ENCODE measurements at places on chromosomes 5 and 9. TPM values are rescaled to one million over a fixed set of nuclear protein-coding genes. Genes with fewer than 3 reads are reported as not detected.
A peak's percentile ranks its signal among the peaks of the same experiment; 100 is the strongest.

DNA sequence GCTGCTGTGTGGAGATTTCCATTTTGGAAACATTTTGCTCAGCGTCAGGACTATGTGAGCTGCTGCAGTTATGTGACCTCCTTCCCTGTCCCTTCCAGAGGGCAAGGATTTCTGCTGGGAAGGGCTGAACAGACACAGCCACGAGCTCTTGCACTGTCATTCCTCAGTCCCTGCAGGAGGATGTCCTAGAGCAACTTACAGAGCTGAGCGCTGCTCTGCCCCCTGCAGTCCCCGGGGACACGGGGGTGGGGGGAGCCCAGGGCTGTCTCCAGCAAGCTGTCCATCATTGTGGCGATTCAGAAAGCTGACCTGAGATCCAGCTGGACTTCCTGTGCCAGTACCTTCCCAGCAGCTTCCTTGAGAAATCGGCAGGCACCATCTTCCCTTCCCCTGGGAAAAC is 28.0 kb upstream of the MAP1B start:
- H3K27ac ChIP-seq: no peak overlapping the region
- H3K4me3 ChIP-seq: no peak overlapping the region
- peaks cover 59% of the 10 kb centered on the region for H3K27me3 ChIP-seq
- no peak for DNase-seq

DPM2 gene
- total RNA-seq: 23.3 TPM

DNA sequence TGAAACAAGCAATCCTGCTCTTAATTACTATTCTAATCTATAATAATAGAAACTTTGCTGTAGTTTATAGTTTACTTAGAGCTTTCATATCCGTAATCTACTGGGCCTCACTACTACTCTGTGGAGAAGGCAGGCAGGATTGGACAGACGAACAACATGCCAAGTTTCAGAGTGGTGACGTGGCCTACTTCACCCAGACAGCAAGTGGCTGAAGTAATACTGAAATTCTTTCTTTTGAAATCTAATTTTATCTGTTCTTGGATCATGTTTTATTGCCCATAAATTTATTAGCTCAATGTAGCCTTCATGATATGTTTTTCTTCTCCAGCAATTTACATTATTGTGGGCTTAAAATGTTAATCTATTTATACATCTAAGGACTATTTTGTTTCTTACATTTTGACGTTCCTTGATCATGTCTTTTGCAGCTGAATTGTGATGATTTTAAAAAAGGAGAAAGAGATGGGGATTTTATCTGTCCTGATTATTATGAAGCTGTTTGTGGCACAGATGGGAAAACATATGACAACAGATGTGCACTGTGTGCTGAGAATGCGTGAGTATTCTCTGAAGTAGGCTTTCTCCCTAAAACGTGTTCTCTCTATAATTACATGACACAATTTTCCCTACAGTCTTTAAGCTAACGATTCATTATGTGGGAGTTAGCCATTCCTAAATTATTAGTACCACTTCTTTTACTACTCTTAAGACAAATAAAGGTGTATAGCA is 22.4 kb downstream of the SPINK5 start:
- no peaks in the 10 kb centered on the region for H3K4me1 ChIP-seq
- no peaks in the 10 kb centered on the region for H3K36me3 ChIP-seq
- H3K27me3 ChIP-seq: no peaks in the 10 kb centered on the region
- no peak overlapping the region for H3K27ac ChIP-seq
- H3K4me3 ChIP-seq: no peak overlapping the region
- DNase-seq: no peak

GRCh38 chr9:75121914-75122558 is 33.7 kb downstream of the OSTF1 start:
- H3K4me3 ChIP-seq: no peak overlapping the region
- no peaks in the 10 kb centered on the region for H3K27me3 ChIP-seq
- DNase-seq: no peak
- peak overlapping the region; percentile 59 for H3K27ac ChIP-seq

DNA sequence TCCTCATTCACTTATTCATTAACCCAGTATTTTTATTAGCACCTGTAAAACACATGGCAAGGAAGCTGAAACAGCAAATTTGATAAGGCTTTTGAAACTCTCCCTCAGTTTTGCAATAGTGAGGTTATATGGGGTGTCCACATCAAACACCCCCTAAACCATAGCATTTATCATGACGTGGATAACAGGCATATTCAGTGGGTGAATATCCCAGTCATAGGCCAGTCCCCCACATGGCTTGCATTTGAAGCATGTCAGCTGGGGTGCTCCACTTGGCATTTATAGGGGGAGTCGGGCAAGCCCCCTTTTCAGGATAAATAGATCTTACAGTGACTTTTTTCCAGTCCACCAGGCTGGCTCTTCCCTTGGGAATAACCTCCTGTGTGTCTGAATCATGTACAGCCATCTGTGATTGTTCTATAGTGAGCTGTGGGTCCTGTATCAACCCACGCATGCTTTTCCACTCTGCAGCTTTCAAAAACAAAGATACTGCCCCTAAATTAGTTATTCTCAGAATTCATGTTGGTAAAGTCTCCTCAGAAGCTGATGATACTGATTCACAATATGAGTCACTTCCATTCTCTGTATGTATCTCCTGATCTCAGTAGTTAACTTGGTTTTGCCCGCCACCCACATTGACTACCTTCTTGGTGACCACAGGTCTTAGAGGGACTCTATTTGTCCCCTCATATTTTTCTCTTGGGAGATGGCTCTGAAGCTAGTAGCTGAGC is 84.4 kb upstream of the SPIN1 start:
- H3K4me3 ChIP-seq: peak overlapping the region; percentile 66
- peak overlapping the region; percentile 27 for H3K27ac ChIP-seq
- H3K36me3 ChIP-seq: no peaks in the 10 kb centered on the region
- DNase-seq: no peak
- H3K27me3 ChIP-seq: peaks cover 44% of the 10 kb centered on the region
- peaks cover 19% of the 10 kb centered on the region for H3K4me1 ChIP-seq

- peaks cover 46% of the 10 kb centered on the region for H3K27me3 ChIP-seq
- no peak for DNase-seq
- H3K27ac ChIP-seq: no peak overlapping the region
- H3K4me1 ChIP-seq: peaks cover 3% of the 10 kb centered on the region
These were observed 95.0 kb downstream of the NR6A1 start for GRCh38 chr9:124676159-124676551.

DNA sequence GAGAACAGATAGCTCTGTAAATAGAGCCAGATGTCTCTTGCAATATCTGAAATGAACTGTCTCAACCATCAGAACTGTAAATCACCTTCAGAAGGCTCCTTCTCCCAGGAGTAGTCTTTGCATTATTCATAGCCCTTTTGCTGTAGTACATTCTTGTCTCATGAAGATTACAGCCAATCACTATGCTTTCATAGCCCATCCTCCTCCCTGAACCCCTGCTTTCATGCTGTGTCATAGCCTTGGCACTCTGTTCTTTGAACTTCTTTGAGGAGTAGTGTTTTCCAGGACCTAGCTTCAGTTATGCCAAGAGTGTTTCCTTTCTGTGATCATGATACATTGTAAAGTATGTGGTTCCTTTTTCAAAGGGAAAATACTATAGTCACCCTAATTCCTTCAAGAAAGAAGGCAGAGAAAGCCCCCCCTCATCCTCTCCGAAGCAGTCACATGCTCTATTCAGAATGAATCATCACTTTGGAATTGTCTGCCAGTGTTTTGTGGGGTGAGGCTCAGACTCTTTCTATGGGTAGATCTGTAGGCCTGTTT is 61.1 kb downstream of the GRIA1 start:
- no peak overlapping the region for H3K4me3 ChIP-seq
- peaks cover 5% of the 10 kb centered on the region for H3K27me3 ChIP-seq
- H3K27ac ChIP-seq: no peak overlapping the region
- H3K4me1 ChIP-seq: peaks cover 8% of the 10 kb centered on the region

CANX gene
- total RNA-seq: 235 TPM

DNA sequence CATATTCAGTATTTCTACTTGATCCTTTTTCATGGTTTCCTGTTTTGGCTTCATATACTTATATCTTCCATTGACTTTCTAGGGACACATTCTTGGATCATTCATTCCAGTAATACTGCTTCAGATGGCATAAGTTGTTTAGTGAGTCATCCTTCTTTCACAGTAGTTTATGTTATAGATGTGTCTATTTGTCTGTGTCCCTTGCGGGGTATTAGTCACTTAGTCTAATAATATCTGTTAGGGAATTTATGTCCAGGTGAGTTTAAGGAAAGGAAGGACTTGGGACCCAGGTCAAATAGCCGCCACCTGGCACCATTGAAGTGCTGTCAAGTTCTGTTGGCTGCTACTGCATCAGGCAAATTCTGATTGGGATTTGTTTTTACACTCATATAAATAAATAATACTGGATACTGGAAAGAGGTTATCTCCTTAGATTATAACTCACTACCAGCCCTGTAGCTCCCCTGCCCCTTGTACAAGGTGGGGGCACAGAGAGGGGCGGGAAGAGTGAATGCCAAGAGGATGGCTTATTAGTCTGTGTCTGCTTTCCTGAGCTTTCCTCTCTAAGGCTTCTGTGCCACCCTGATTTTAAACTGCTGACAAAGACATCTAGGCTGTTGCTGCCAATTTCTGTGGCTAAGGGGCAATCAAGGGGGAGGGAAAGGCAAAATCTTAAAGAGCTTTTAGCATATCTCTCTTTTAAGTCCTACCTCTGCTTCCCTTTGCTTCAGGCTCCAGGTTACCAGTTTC is 64.9 kb downstream of the CDC42SE2 start:
- no peaks in the 10 kb centered on the region for H3K36me3 ChIP-seq
- H3K4me1 ChIP-seq: peaks cover 42% of the 10 kb centered on the region
- no peaks in the 10 kb centered on the region for H3K27me3 ChIP-seq
- H3K4me3 ChIP-seq: peak overlapping the region; percentile 60

DNA sequence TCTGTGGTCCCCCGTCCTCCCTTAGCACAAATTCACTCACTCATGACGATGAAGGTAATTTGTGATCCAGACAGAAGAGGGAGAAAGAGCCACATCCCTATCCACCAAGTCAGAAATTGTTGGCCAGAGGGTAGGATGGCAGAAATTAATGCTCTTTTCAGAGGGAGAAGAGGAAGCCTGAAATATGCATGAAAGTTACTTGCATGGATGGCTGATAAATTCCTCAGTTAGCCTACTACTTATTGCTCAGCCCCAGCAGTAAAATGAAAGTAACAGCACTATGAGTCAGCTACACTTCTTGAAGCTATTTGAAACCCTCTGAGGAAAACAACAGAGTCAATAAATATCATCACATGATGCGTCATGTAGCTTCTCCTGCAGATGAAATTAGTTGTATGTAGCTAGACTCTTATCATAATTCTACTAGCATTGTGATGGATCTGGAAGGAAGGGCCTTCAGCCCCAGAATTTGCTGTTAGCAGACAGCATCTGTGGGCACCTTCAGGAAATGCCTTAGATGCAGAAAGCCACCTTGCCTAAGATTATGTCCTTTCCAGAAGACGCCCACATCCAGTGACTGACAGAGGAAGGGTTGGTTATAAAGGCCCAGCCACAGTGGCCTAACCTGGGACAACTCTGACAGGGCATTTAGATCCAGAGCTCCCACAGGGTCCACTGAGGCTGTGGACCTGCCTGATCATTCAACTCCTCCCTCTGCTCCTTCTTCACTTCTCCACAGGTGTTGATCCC is 81.2 kb upstream of the CCDC112 start:
- H3K4me1 ChIP-seq: peaks cover 3% of the 10 kb centered on the region
- H3K36me3 ChIP-seq: no peaks in the 10 kb centered on the region
- H3K27me3 ChIP-seq: peaks cover 12% of the 10 kb centered on the region
- DNase-seq: no peak
- no peak overlapping the region for H3K4me3 ChIP-seq

DNA sequence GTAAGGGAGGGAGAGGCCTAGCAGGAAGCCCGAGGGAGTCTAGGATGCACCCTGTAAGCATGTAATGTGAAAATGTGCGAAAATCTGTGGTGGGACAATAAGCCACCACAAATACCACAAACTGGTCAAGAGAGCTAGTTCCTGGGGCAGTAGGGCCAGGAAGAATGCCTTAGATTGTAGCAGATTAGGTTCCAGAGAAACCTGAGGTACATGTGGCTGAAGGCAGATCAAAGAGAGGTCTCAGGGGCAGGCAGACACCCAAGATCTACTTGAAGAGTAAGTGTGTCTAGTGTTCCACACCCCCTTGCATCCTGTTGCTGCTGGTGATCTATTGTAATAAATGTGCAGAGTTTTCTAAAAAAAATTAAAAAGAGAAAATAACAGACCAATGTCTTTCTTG is 1677.3 kb upstream of the CDH6 start:
- H3K4me3 ChIP-seq: no peak overlapping the region
- no peak for DNase-seq
- H3K27ac ChIP-seq: no peak overlapping the region
- no peaks in the 10 kb centered on the region for H3K27me3 ChIP-seq

CTXN3 gene
- total RNA-seq: not detected

CDH9 gene
- not detected for total RNA-seq

DAB2 gene
- 37.2 TPM for total RNA-seq

MTAP gene
- 28.8 TPM for total RNA-seq

LPAR1 gene
- not detected for total RNA-seq

DNA sequence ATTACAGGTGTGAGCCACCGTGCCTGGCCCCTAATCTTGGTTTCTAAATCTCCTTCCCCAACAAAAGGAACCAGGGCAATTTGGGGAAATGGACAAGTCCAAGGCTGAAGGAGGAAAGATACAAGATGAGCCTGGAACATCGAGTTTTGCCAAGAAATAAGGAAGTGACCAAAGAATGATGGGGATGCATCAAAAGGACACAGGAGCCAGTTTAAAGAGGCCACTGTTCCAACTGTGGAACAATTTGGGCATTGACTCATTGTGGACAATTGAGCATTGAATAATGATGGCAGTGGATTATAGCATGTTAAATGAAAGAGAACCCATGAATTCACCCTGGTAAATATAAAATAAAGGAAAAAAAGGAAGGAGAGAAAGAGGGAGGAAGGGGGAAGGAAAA is 47.5 kb downstream of the DUSP1 start:
- H3K36me3 ChIP-seq: peaks cover 2% of the 10 kb centered on the region
- H3K4me3 ChIP-seq: no peak overlapping the region
- H3K4me1 ChIP-seq: peaks cover 12% of the 10 kb centered on the region

MYO10 gene
- total RNA-seq: 0.10 TPM

- no peak overlapping the region for H3K4me3 ChIP-seq
- H3K4me1 ChIP-seq: no peaks in the 10 kb centered on the region
- H3K36me3 ChIP-seq: no peaks in the 10 kb centered on the region
- DNase-seq: no peak
These were observed 1326.6 kb upstream of the C9orf72 start for GRCh38 chr9:28899926-28900325.

LCN9 gene
- total RNA-seq: not detected

DNA sequence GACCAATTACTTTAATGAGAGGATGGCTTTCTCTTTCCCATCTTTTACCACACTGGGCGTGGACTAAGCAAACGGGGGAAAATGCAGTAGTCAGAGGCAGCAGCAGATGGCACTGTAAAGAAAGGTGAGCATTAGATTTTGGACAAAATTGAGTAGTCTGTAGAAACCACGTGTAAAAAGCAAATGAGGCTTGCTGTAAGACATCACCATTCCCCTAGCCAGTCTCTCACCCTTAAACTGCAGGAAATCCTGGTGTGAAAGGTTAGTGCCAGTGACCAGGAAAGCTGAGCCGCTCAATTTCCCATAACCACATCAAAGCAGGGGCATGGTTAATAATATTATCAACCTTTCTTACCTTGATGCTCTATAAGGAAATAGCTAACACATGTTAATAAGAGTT is 31.8 kb downstream of the SPATA31C2 start:
- H3K27me3 ChIP-seq: peaks cover 50% of the 10 kb centered on the region
- H3K27ac ChIP-seq: no peak overlapping the region
- no peak overlapping the region for H3K4me3 ChIP-seq
- H3K4me1 ChIP-seq: peaks cover 4% of the 10 kb centered on the region
- peaks cover 2% of the 10 kb centered on the region for H3K36me3 ChIP-seq

GRCh38 chr5:153565822-153566221 is 75.4 kb downstream of the GRIA1 start:
- no peak for DNase-seq
- H3K4me1 ChIP-seq: no peaks in the 10 kb centered on the region
- no peak overlapping the region for H3K27ac ChIP-seq
- H3K36me3 ChIP-seq: no peaks in the 10 kb centered on the region
- H3K4me3 ChIP-seq: no peak overlapping the region
